SJSA1 (cell line): ENCODE measurements at places on chromosomes 16 and 17. TPM values are rescaled to one million over a fixed set of nuclear protein-coding genes. Genes with fewer than 3 reads are reported as not detected.

KRT36 gene
- total RNA-seq, result not detected in 2 replicates

HNF1B gene
- not detected in 2 replicates for total RNA-seq

DNA sequence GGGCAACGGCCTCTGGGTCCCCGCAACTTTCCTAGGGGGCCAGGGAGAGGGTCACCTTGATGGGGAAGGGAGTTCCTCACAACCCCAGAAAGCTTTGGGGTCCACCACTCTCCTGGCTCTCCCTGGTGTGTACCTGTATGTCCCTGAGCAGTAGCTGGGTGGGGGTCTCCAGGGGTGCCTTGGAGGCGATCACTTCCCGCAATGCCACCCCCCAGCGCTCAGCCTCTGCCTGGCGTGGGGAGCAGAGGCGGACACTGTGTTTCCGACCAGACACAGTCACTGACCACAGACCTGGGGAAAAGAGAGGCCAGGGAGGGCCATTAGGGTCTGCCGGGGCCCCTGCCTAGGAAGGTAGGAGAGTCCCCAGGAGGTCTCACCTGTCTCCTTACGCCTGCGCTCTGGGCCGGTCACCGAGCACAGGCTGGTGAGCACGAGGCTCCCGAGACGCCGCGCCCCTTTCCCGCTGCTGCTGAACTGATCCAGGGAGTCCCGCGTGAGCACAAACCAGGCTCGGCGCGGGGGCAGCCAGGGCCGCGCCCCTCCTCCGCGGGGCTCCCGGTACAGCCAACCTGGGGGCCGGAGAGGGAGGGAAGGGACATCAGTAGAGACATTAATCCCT lies 3.4 kb downstream of the PLEKHH3 start:
- DNase-seq, result no peak

QPRT gene
- total RNA-seq, result 0.13 and 1.9 TPM in 2 replicates

ASGR1 gene
- total RNA-seq, result 0.16 TPM in 1 of 2 replicates, not detected in the other

DNA sequence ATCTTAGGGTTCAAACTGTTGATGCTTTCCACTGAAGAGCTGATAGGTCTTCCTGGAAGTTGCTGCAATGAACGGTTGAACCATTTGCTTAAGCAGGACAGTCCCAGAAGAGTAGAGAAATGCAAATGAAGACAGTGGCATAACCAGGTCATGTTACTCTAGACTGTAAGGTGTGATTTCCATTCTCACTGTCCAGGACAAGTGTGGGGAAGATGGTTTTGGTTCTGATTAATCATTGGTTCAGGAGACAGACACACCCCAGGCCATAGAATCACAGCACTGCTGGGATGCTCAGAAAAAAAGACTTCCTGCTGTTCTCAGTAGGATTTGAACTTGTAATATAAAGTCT lies 34.8 kb upstream of the XYLT2 start:
- DNase-seq, result no peak

- DNase-seq, result no peak
These were observed 5.2 kb upstream of the KCNH6 start for GRCh38 chr17:63517825-63518534.

GRCh38 chr17:31745964-31746600 lies 113.0 kb downstream of the COPRS start:
- DNase-seq, result no peak

DNA sequence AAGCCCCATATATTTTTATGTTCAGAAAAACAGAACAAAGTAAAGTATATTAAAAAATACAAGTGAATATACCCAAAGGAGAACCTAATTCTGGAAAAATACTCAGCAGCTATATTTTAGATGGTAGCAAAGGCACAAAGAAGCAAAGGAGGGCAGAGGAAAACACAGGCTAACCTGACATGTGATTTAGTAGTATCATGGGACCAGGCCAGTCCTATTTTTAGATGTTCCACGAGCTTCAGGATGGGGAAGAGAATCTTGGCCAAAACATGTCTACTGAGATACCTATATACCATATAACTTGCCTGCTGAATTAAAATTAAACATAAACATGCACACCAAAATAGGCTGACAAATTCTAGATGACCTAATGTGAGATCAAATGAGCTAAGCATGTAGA lies 32.9 kb downstream of the SMYD4 start:
- no peak for DNase-seq

GRCh38 chr16:28623172-28623711 lies 13.4 kb upstream of the SULT1A1 start:
- no peak for DNase-seq

XAF1 gene
- 13.4 and 19.9 TPM in 2 replicates for total RNA-seq

GRCh38 chr16:25478476-25478875 lies 213.3 kb upstream of the HS3ST4 start:
- DNase-seq, result no peak

DNA sequence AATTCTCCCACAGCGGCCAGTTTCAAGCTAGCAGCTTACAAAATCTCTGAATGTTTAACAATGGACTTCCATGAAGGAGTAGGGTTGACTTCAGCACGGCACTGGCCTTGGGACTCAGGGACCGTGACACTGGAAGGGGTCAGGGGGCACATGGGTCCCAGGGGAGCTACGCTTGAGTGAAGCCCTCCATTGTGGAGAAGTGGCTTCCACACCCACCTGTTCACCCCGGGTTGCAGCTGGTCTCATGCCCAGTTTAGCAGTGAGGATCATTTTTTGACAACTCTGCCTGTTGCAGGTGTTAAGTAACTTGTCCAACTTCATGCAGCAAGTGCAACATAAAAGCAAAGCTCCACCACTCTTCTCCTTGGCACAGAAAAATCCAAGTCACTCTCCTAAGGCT lies 510.2 kb downstream of the CDH13 start:
- DNase-seq, result no peak

DNA sequence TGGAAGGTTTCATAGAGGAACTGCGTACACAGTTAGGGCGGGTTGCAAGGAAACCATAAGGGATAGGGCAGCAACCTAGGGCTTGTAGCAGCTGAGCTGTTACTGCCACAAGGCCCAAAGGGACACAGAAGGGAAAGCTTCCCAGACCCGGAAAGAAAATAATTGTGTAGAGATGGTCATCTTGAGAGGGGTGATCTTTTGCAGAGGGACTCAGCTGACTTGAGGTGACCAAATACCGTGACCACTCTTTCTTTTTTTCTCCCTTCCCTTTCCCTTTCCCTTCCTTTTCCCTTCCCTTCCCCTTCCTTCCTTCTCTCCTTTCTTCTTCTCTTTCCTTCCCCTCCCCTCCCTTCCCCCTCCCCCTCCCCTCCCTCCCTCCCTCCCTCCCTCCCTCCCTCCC lies 8.5 kb upstream of the CREBBP start:
- DNase-seq, result no peak

DNA sequence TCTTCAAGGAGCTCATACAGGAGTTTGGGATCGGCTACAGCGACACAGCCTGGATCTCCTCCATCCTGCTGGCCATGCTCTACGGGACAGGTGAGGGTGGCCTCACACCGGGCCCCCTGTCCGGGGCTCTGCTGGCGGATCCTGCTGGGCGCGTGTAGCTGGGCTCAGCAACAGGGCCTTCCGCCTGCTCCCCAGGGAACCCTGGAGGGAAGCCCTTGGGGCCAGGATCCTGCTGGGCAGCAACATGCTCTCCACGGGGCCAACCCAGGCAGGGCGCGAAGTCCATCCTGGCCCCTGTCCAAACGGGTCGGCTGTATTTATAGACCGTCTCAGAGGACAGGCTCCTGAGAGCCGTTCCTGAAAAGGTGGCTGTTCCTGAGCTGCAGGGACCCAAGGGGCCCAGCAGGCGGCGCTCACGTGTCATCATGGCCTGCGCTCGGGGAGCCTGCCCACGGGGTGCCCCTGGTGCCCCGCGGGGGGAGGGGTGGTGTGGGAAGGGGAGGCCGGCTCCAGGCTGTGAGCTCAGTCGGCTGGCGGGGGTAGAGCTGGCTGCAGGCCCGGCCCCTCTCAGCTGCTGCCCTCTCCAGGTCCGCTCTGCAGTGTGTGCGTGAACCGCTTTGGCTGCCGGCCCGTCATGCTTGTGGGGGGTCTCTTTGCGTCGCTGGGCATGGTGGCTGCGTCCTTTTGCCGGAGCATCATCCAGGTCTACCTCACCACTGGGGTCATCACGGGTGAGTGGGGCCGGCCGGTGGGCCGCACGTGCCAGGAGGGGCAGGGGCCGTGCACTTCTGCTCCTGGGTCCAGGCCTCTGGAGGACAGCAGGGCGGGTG lies 7.5 kb downstream of the SLC16A3 start:
- no peak for DNase-seq

- DNase-seq, result peak; percentile 36
These were observed 10.6 kb downstream of the MYH3 start for GRCh38 chr17:10646392-10646990.

GRCh38 chr16:3878610-3879009 lies 1.9 kb downstream of the CREBBP start:
- DNase-seq, result no peak

- peak; percentile 47 for DNase-seq
These were observed 5.1 kb downstream of the STH start for GRCh38 chr17:46003907-46004748.

WFDC1 gene
- total RNA-seq, result 125 and 143 TPM in 2 replicates

DNA sequence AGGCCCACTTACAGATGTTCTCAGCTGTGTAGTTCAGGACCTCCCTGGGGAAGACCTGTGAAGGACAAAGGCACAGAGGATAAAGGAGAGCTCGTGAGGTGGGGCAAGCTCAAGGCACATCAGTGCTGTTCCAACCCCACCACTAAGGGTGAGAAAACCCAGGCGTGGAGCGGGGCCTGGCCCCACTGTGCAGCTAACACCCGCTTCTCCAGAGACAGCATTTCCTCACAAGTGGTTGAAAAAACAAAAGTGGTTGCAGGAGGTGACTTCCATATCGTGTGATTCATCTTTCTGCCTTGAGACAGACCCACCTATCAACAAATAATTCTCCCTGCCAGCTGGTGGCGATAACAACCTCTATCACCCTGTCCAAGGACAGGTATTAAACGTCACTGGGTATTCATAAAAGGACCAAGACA lies 30.0 kb downstream of the SNN start:
- no peak for DNase-seq

GRCh38 chr17:4806777-4807604 lies at the start of gene PLD2:
Gene PLD2 (plus strand): TSS chr17:4807152. CDS start chr17:4807773, 621 bp downstream.
- DNase-seq, result peak; percentile 22

DNA sequence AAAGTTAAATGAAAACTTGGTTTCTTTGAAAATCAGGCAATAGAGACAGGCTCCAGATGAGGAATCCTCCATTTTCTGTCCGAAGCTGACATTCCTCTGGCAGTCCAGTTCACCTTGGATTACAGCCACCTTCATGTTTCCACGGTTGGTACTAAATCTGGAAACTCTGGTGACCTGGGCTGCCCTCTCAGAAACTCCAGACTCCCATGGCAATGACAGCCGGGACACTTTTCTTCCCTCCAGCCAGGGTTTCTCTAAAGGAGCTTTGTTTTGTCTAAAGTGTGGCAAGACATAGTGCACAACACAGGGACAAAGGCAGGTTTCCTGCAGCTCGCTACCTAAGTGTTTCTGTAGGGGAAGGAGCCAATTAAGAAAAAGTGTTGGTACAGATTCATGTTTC lies 36.0 kb downstream of the CLUAP1 start:
- no peak for DNase-seq

- no peak for DNase-seq
These were observed 32.2 kb downstream of the SPOP start for GRCh38 chr17:49645654-49646053.

NOD2 gene
- 0.05 TPM in 1 of 2 replicates, not detected in the other for total RNA-seq

DNA sequence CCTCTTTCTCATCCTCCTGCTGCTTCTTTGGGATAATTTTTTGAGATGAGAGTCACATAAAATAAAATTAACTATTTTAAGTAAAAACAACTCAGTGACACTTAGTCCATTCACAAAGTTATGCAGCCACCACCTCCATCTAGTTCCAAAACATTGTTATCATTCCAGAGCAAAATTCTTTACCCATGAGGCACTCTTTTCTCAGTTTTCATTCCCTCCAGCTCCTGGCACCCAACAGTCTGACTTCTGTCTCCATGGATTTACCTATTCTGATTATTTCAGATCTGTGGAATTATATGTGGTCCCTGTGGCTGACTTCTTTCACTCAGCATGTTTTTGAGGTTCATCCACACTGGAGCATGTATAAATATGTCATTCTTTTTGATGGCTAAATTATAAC lies 239.9 kb upstream of the DYNLRB2 start:
- DNase-seq, result peak; percentile 95

DNA sequence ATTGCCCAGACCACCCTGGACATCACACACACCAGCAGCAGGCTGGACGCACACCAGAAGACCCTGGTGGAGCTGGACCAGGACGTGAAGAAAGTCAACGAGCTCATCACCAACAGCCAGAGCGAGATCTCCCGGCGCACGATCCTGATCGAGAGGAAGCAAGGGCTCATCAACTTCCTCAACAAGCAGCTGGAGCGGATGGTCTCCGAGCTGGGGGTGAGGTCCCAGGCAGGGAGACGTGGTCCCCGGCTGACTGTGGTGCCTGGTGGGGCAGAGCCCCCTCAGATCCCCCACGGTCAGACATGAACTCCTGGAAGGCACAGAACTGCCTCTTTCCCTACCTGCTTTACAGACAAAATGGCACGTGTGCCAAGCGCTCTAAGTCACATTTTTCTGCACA lies 16.6 kb upstream of the GAA start:
- no peak for DNase-seq

HOXB3 gene
- total RNA-seq, result 1.4 and 5.2 TPM in 2 replicates

DNA sequence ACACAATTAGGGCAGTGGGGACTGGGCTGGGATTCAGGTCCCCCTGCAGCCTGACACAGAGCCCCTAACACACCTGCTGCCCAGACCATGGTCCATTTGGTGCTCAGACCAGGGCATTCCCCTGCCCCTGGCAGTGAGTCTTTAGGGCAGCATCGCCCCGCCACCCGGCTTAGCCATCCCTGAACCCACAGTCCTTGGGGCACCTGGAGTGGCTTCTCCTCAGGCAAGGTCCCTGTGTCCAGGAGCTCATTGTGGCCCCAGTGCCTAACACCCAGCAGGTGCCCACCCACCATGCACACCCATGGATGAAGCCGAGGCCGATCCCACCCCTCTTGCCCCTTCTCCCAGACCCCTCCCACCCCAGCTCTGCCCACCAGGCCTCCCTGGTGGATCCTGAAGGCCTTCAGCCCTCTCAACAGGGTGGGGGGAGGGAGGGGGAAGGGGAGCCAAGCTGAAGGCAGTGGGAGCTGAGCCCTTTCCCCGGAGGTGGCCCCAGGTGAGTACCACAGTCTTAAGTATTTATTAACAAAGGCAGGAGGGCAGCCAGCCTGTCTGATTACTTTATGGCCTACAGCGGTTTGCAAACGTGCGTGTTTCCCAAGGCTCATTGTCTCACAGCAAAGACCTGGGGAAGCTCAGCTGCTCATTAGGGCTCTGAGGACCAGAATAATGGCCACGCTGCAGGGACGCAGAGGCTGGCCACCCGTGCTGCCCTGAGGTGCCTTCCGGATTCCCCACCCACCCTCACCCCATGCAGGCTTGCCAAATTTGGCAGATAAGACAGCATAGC lies 38.5 kb downstream of the RBFOX3 start:
- no peak for DNase-seq

DNA sequence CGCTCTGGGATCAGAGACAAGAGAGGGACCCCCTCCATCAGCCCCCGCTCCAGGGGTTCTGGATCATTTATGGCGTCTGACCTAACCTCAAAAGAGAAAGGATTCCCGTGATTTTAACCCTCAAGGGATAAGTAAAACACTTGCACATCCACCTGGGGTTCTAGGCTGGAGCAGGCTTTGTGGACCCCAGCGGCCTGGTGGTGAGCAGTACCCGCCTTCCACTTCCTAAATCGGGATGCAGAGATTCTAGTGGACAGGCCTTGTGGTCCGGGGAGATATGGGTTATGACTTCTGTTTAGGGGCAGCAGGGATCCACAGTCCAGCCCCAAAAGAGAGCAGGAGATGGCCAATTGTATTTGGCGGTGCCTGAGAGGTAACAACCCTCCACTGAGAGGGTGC lies 684 bp upstream of the PITPNM3 start:
- no peak for DNase-seq
